D721Med (cell line): ENCODE measurements at places on chromosomes 7 and 10.

DNA sequence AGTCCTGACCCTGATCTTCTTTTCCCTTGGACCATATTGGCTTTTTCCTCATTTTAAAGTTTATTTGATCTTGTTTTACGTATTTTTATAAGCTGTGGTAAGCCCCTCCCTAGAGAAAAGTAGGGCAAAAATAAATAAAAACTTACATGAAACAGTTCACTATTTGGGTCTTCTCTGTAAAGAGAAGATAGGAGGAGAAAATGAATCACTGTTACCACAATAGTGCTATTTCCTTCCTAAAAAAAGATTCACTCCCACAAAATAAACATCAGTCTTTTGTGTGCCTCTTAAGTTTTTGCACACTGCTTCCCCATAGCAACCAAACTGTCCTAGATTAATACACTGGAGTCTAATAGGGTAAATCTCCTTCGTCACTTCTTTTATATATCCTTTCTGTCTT is 1.4 kb upstream of the SVIL start:
- no peak for DNase-seq

DNA sequence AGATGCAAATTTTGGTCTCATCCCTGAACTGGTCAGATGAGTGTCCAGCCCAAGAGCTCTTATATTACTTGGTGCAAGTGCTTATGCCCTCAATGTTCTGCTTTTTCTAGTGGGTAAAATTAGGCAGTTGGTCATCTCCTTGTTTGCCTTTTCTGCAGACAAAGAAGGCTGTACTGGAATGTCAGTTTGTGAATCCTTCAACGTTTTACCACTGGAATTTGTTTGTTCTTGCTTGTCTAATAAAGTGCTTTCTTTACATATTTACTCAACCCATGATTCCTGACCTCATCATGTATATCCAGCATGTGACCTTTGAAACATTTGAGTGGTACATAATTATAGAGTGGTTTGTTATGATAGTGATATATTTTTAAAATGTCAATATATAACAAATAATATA is 232.2 kb upstream of the TEX47 start:
- DNase-seq: no peak

DNA sequence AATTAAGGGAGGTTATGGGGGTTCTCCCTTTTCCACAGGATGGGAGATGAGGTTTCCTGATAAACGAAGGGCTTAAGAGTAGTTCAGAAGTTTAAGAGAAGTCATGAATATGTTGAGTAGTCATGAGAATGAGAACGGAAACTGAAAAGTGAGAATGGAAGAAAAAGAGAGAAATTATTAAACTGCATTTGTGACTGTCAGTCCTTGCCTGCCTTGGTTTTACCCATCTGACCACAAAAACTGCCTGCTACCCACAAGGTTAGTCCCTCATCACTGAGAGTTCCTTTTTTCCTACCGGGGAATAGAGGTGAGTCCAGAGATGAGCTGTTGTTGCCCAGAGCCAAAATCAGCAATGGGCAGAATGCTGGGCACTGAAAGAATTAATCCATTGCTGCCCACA is 174.1 kb upstream of the BET1 start:
- DNase-seq: no peak

GRCh38 chr10:121244818-121245217 is 353.4 kb downstream of the FGFR2 start:
- no peak for DNase-seq

DNA sequence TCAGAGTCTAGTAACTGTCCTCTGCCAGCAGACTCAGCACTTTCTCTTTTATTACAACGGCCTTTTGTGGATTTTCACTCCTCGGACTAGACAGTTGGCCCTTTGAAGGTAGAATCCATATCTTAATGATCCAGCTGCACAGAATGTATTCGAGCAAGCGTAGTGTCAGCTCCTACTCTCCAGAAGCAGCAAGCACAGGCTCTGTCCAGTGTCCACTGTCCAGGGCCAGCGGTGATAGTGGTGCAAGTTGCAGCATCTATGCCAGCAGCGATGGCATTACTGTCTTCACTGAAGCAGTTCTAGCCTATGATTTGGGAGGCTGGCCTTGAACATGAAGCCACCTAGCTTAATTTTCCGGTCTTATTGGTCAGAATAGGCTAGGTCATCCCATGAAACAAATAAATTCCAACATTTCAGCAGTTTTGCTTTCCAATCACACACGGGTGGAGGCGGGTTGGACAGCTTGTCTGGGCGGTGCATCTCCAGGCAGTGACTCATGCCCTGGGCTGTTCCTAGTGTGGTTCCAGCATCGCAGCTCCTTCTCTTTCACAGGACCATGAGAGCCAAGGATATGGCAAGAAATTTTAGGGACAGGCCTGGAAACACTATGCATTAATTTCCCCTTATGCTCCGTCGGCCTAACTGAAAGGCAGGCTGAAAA is 108.6 kb upstream of the KCNMA1 start:
- DNase-seq: no peak

DNA sequence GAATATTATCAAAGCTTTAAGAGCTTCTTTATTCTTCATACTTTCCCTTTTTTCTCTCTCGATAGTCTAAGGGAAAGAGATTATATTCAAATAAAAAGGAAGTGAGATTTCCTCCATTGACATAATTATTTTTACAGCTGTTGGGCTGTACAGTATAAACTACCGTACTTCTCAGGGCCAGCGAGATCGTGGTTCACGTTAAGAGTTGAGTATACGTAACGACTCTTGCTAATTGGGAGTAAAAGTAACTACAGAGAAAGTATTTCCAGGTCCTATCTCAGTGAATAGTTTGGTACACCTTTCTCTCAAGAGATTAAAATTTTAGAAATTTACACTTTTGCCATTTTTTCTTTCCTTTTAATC is 57.8 kb downstream of the INPP5F start:
- no peak for DNase-seq

DNA sequence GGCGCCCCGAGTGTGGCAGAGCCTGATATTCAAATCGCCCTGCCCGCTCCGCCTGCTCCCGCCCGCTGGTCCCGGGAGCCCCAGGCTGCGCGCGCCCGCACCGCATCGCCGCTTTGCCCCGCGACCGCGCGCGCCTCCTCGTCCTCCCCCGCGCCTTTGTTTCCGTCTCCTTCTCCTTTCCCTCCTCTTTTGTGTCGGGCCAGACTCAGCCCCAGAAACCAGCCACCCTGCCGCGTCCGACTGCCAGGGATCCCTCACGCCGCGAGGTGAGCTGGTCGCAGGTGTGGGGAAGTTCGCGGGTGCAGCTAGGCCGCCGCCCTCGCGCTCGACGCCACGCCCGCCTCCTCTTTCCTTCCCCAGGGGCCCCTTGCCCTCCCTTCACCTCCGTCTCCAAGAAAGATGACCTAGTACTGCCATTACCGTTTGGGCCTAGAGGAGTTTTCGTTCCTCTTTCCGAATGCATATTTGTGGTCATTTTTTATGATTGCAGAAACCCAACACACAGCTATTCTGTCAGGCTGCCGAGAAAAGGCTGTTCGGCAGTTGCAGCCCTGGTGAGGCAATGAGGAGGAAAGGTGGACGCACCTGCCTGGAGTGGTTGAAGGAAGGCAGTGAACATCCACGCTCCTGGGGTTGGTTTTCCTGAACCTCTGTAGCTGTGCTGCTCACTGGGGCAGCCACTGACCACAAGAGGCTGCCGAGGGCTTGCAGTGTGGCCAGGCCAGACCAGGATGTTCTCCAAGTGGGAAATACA is 107.3 kb downstream of the SNX10 start:
- no peak for DNase-seq

DNA sequence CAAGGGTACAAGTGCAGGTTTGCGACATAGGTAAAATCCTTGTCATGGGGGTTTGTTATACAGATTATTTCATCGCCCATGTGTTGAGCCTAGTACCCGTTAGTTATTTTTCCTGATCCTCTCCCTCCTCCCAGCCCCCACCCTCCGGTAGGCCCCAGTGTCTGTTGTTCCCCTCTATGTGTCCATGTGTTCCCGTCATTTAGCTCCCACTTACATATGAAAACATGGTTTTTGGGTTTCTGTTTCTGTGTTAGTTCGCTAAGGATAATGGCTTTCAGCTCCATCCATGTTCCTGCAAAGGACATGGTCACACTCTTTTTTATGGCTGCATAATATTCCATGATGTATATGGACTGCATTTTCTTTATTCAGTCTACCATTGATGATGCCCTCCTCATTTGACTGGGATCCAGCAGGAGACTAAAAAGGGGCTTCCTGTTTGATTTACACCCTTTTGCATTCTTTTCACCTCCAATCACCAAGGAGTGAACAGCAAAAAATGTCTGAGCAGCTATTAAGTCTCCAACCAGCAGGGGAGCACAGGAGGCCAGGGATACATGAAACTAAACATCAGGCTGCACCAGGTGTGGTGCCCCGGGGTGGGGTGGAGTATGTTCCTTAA is 188.2 kb downstream of the SKIDA1 start:
- no peak for DNase-seq

DNA sequence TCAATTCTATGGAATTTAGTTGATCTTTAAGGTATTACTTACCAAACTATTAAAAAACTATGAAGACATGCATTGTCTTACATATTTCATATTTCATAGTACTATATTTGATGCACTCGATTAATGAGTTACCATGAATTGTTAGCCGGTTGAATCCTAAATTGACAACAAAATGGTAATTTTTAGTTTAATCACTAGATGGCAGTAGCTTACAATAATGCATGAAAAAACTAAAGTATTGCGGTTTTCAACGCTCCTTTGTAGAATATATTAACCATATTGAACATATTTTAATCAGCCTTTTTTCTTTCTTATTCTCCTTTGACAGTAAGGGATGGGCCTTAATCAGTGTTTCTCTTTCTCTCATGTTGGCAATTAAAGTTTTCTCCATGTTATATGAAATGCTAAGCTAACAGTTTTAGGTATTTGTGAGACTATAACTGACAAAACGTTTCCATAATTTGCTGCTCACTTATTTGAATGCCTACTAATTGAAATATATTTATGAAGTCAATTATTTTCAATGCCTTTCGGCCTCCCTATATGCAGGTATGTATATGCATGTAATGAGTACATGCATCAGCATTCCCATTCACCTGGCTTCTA is 48.5 kb upstream of the ARL4A start:
- DNase-seq: no peak

GRCh38 chr7:26714006-26714405 is 150.4 kb downstream of the SKAP2 start:
- no peak for DNase-seq

DNA sequence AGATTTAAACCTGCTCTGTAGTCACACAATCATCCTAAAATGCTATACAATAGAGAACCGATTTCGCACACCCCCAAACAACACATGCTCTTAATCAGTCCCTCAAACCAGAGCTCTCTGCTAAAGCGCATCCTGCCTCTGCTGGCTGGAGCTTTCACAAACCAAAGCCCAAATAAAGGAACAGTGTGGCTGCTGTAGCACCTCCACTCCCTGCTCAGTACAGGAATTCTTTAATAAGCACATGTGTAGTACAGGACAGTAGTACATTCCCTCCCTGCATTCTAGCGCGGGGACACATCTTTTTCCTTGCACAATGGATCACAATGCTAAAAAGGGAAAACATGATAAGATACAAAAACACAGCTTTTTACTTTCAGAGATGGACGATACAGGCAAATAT is 684.6 kb downstream of the MAGI2 start:
- no peak for DNase-seq

DNA sequence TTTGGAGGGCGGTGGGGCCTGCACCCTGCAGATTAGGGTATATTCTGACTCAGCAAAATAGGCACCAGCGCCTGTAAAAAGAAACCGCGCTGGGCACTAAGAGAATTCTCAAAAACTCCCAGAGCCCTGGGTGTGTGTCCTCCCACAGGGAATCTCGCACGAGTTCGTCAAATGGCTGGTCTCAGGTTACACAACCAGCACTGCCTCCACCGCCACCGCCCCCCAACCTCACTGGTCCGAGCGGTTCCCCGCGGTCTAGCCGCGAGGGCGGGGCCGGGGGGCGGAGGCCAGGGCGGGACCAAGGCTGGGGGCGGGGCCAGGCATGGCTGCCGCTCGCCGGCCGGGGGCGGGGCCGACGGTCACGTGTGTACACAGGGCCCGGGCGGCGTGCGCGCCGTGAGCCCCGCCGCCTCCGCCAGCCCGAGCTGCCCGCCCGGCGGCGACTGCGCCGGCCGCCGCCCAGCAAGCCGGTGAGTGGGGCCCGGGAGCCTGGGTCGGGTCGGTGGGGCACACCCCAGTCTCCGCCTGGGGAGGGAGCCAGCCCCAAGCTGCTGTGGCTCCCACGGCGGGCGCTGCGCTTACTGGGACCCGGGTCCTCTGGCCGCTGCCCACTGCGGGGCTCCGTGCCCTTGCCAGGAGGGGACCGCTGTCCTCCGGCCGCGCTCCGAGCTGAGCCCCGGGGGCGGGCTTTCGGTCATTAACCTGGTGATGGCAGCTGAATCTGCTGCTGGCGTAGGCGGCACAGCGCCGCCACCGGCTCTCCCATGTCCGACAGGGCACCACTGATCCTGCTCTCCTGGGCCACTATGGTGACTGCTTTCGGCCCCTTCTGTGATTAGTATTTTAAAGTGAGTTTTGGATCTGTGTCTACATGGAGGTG is at the start of gene GPR146:
TSS of gene GPR146 (plus strand) at position 358 of the 880 bp plus-strand sequence. CDS start 12,970 bp downstream, outside the sequence.
- DNase-seq: peak; percentile 100

GRCh38 chr7:77558284-77558967 is 21.3 kb downstream of the PTPN12 start:
- no peak for DNase-seq

GRCh38 chr7:80924090-80924489 is 5.2 kb upstream of the SEMA3C start:
- DNase-seq: no peak

DNA sequence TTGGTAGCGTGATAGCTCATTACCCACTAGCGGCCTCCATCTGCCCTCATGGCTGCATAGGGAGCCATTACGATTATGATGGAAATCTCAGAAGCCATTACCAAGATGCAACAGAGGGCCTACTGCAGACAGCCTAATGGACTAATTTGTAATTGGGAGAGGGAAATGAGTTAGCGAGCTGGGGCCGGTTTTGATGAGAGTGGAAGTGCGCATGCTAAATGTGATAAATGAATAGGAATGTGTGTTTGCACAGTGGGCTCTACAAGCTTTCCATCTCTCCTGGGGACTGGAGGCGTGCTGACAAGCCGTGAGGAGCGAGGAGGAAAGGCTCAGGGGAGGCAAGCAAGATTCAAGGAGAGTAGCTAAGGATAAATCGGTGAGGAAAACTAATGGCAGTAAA is 644.5 kb upstream of the GALNT17 start:
- DNase-seq: no peak

DNA sequence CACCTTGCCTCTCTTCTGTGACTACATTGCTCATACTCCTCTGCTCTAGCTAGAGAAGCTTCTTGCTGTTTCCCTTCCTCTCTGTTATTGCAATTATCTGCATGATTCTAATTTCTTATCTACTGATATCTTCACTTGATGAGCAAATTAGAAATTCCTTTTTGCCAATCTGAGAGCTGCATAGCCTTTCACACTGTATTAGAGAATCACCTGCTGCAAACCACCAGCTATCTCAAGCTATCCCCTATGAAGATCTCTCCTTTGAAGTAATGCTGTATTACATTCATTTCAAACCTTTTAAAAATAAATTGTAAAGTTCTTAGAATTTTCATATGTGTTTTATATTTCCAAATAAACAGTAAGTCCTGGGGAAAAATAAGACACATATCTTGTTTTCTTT is 89.0 kb upstream of the ZNF804B start:
- DNase-seq: no peak

- DNase-seq: no peak
Measured at GRCh38 chr10:88028072-88028471, 164.6 kb downstream of the PTEN start.

GRCh38 chr7:155313096-155313495 is 15.4 kb downstream of the INSIG1 start:
- DNase-seq: no peak
